ENCODE measurements at places on chromosomes 5 and 9.
A peak's percentile ranks its signal among the peaks of the same experiment; 100 is the strongest.

GRCh38 chr9:134386951-134387831 is 60.9 kb downstream of the RXRA start:
- peak; percentile 63 for DNase-seq

- DNase-seq: no peak
These were observed 479.4 kb downstream of the AGTPBP1 start for GRCh38 chr9:85262333-85262732.

DNA sequence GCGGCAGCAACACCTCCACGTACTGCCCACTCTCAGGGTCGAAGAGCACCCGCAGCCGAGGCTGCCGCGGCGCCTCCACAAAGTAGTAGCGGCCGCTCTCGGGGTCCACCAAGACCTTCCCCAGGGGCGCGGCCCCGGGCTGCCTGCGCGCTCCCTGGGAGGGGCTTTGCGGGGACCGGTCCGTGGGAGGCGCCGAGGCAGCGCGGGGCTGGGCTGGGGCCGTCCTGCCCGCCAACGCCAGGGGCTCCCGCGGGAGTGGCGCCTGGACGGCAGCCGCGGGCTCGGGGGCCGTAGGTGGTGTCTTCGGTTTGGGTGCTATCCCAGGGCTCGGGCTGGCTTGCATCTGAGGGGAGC is 2.6 kb upstream of the MZB1 start:
- DNase-seq: no peak

GRCh38 chr5:110785356-110785755 is 46.5 kb downstream of the SLC25A46 start:
- DNase-seq: peak; percentile 76

DNA sequence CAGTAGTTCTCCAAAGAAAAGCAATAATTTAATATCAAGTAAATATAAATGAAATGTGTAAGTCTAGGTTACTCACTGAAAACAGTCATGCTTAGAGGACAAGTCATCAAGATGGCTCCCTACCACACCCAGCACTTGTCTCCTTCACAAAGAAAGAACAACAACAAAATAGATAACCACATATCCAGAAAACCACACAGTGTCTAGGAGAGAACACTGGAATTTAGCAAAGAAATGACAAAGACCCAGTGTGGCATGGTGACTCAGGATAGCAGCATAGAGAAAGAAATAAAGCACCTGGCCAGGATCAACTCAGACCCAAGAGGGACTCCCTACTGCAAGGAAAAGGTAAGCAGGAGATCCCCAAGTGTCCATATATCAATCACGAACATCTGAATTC is 356.2 kb downstream of the TMEM161B start:
- no peak for DNase-seq
